ENCODE measurements at places on chromosomes 4 and X.

DNA sequence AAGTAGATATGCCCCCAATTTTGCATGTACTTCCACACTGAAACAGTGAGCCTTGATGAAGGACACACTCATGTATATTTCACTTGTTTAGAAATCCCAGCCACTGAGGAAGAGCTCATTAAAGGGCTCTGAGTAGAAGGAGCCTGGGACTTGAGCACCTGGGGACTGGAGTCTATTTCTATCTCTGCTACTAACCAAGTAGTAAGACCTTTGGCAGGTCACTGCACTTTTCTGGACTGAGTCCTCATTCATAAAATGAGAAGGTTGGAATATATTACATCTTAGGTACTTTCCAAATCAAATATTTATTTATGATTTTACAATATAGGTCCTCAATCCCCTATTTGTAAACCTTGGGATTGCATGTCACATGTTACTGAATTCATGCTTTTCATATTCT lies 78.2 kb upstream of the C4orf54 start:
- no peak for DNase-seq

GRCh38 chrX:72121383-72121782 lies 10.3 kb downstream of the RTL5 start:
- peak; percentile 64 for DNase-seq

GRCh38 chr4:106993827-106994226 lies 42.3 kb downstream of the DKK2 start:
- DNase-seq = no peak

DNA sequence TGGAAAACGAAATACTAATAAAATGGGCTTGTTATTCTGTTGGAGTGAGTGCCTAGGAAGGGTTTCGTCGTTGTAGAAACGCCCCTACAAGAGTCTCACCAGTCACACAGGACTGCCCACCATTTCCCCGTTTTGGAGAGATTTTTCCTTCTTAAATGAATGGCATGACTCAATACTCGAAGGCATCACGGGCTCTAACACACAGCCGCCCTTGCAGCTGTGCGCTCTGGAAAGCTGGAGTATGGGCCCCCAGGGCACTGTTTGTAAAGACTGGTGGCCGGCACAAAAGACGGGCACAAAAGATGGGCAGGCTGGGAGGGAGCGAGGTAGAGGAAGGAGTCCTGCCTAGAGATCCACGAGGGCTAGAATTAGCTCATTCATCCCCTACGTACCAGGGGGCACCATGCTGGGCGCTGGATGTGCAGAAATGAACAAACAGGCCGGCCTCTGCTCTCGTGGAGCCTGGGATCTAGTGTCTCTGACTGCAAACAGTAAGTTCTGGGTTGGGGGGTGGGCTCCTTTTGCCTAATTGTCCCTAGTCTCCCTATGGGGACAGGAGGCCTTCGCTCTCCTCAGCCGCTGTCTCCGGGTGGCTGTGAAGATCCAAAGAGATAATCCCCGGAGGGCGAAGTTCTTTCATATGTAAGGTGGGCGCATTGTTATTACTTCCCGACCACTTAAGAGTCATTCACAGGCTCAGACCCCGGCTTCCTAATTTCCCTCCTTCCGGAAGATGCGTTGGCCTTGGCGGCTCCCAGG lies 1.0 kb upstream of the SFRP2 start:
- no peak for DNase-seq

- DNase-seq = no peak
Observed at GRCh38 chr4:12595489-12595888, 888.7 kb downstream of the RAB28 start.

DNA sequence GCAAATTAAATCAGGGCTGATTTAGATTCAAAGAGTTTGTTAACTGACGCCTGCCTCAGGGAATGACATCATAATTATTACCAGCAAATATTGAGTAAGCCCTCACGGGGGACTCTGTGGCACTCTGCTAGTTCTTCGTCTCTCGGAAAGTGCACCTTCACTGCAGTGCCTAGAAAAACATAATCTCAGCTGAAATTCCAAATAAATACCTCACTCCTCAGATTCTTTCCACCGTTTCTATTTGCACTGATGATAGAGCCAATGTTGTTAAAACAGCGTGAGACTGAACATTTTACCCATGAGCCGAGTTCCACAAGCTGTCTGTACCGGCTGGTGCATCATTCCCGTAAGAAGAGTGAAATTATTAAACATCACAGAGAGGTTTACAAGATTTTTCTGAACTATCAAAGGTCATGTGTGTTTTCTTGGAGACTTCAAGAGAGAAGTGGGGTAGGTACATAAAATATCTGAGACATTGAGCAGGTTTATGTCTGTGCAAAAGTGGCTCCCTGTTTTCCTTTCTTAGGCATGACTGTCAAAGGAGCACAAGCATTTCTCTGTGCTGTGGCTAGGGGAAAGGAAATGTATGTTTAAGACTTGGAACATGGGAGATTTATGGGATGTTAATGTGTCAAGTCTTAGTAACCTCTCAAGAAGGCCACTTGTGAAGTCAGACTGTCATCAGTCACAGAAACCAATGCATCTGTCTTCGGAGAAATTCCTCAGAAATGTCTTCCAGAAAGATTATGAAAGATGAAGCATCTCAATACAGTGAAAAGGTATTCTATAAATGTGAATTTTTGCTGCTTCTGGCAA lies 119.6 kb downstream of the CBLL2 start:
- no peak for DNase-seq

- DNase-seq = no peak
Observed at GRCh38 chr4:122041312-122041711, 89.5 kb upstream of the TRPC3 start.

DNA sequence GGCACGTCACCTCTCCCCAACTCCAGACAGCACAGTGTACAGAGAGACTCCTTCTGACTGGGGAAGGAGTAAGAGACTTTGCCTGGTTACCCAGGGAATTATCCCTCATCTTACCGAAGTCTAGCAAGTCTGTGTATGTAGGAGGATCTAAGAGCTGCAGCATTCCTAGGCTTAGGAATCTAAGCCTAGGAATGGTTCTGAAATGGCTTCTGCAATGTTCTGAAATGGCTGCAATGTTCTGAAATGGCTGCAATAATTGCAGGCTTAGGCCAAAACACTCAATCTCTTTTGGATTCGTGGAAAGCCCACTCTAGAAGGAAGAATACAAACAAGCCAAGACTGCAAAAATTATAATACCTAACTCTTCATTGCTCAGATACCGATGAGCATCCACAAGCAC lies 106.4 kb downstream of the SCLT1 start:
- no peak for DNase-seq

DNA sequence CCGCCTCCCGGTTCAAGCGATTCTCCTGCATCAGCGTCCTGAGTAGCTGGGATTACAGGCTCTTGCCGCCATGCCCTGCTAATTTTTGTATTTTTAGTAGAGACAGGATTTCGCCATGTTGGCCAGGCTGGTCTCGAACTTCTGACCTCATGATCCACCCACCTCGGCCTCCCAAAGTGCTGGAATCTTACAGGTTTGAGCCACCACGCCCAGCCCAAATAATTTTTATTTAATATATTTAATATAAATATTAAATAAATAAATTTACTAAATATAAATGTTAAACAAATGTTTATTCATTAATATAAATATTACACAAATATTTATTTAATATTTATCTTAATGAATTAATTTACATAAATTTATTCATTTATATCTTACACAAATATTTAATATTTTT lies 120.2 kb downstream of the SHOX start:
- DNase-seq = no peak

DNA sequence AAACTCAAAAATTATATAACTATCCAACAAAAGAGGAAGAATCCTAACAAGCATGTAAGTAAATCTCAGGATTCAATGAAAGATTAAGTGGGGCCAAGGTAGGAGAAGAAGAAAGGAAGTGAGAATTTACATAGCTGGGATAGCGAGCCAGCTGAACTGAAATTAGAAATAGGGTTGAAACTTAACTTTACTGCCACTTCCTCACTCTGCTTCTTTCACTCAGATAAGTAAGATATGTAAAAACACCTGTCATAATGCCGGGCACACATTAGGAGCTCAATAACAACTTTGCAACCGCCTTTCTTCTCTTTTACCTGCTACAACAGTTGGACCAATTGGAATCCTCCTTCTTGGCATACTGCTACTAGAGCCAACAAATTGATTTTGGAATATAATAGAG lies 129.4 kb downstream of the CNKSR2 start:
- DNase-seq = no peak

DNA sequence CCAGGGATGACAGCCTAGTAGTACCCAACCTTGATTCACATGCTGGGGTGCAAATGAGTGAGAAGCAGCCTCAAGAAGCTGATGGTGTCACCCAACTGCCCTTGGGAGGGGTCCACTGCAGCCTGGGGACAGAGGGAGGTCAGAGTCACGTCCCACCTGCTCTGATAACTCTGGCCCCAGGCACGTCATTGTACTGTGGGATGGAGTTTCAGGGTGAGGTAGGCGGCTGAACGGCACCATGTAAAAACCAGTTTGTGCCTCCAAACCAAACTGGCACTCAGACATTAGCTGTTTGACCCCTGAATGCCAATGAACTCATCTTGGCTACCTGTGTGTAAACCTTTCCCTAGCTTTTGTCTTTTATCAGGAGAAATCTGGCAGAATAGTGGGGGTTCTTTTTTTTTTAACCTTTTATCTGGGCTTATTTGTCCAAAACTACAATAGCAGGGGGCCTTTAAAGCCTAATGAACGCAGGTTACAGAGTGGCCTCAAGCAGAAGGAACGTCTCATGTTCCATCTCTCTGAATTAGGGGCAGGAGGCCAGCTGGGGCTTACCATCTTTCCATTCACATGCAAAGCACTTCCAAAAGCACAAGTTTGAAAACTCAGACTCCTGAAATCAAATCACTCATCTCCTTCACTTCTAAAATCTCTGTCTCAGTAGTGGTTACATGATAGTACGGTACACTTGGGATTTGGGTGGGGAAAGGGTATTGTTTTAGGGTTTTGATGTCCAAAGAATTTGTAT lies 89.4 kb downstream of the IRF2 start:
- no peak for DNase-seq

- no peak for DNase-seq
Observed at GRCh38 chrX:138740341-138740740, 28.8 kb upstream of the FGF13 start.

GRCh38 chr4:181682367-181683047 lies 560.7 kb upstream of the TENM3 start:
- no peak for DNase-seq

DNA sequence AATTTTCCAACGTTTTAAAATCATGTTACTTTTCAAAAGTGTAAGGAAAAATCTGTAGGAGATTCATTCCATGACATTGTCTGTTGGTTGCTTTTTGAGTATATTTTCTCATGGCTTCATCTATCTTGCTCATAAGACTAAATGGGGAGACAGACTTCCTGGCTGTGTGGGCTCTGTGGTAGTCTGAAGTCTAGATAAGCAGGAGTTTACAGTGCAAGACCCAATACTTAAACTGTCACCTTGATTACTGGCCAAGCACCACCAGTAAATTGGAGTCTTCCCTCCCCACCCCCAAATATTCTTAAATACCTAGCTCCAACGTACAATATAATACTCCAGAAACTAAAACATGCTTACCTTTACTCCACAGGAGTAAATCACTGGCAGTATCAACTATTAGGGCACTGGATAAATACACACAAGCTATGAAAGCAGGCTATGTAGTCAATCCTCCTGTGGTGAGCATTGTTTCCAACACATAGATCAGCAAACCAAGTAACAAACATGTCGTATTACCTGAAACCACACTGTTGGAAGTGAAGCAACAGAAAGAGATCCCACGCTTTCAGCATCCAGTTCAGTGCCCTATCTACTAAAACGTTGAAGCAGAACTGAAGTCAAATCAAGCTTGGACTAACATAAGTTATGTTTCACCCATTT lies 6.2 kb downstream of the HNRNPD start:
- no peak for DNase-seq

GRCh38 chr4:41679991-41680390 lies 68.5 kb downstream of the PHOX2B start:
- no peak for DNase-seq

- no peak for DNase-seq
Observed at GRCh38 chr4:82293304-82293703, 80.5 kb downstream of the HNRNPD start.

- DNase-seq = peak; percentile 11
Observed at GRCh38 chr4:105057370-105058105, 89.1 kb upstream of the TET2 start.

- DNase-seq = no peak
Observed at GRCh38 chrX:48480142-48480541, 4.1 kb downstream of the FTSJ1 start.

DNA sequence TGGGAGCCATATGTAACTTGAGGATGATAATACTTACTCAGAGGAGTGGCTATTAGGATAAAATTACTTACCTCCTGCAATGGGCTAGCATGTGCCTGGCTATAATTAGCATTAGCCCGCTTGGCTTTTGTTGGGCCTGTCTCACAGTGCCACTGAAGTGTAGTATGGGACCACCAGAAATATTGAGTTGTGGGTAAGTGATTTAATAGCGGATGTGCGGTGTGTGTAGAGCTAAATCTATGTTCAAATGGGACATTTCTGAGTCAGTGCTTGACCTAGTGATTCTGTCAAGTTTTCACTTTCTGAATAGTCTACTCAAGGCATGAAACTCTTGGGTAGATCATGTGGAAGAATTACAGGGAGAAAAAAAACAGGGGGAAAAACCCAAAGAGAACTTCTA lies 3.5 kb upstream of the CLNK start:
- no peak for DNase-seq

DNA sequence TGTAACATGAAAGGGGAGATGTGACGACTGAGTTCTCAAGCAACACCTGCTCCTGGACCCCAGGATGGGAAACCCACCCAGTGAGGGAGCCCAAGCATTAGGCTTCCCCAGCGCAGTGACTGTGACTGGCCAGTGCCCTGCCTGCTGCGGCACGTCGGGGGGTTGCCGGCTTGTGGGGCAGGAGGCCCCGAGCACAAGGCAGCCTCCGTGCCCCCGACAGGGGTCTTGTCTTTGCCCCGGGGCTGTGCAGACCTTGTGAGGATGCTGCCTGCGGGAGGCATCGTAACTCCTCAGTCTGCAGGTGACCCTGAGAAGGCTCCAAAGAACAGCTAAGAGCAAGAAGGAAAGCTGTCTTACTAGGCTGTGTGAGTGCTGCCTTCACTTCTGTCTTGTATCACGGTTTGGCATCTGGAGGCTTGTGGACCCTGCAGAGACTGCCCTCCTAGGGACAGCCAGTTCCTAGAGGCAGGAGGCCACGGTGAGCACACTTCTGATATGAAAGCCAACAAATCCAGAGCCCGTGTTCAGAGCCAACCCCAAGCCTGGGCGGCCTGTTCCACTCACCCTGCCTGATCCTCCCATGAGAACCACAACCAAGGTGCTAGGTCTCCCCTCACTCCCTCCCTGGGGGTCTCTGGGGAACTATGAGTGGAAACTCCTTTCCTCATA lies 47.7 kb downstream of the FGFRL1 start:
- no peak for DNase-seq

GRCh38 chr4:105765690-105766407 lies 57.3 kb downstream of the GSTCD start:
- DNase-seq = no peak

GRCh38 chr4:105350859-105351490 lies 122.9 kb downstream of the PPA2 start:
- no peak for DNase-seq

DNA sequence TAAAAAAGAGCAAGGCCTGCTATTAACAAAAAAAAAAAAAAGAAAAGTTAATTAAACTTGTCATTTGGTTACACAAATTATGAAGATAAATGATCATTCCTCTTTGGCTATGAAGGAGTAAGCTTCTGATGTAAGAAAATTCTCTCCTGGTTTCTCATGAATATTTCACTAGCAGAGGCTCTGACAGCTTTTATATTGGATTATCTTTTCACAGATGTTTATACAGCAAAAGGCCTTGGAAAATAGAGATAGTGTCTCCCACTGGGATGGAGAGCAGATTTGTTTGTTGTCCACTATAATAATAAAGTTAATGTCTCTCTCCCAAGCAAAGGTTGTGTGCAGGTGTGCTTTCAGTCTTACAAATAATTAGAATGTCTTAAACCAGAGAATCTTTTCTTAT lies 40.7 kb upstream of the PDGFC start:
- DNase-seq = no peak
